ENCODE measurements at places on chromosomes 2 and 18.

GRCh38 chr2:197339016-197339415 is 28.4 kb upstream of the ANKRD44 start:
- no peak for DNase-seq

GRCh38 chr18:9643549-9643948 is 29.2 kb upstream of the PPP4R1 start:
- no peak for DNase-seq

- no peak for DNase-seq
These were observed 13.0 kb downstream of the XDH start for GRCh38 chr2:31401580-31401979.

DNA sequence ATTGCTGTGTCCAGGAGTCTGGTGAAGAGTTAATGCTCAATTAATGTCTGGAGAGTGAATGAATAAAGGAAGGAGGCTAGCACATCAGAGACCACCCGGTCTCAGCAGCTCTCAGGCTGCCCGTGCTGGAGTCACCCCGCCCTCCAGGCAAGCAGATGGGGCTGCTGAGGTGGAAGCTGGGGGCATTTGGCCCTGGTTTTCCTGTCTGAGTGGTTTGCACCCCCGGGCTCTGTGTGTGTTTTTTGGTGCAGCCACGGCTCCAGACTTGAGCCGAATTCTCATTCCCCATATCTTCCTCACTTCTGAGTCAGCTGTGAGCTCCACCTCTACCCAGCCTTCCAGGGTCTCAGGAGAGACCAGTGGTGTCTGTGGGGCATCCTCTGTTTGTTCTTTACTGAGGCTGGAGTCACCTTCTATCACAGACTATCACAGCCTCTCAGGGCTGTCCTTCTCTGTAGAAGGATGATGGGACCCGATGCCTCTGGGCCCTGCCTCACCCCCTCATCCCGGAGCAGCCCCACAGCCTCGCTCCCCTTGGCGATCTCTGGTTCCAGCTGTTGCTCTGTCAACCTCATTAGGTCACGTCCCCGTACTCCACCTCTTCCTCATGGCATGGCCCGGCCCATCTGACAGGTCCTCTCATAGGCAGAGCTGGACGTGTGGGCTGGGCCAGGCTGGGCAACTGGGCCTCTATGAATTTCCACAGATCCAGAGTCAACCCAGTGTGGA is 60.8 kb downstream of the HS1BP3 start:
- DNase-seq = no peak

DNA sequence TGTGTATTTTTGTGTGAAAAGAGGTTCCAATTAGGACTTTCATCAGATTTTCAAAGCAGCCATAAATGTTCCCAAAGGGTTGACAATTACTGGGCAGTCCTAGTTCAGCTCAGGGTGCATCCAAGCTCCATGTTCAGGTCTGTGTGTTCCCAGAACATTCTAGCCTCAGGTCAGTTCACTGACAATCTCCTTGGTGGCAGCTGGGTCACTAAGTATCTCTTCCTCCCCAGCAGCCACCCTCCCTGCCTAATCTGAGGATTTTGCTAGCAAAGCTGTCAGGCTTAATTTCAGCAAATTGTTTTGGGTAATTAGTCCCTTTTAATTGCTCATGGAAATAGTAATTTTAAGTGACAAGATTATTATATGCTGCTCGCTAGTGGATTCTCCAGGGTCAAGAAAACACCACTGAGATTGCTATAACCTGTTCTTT is 29.8 kb downstream of the UPP2 start:
- DNase-seq = no peak

- no peak for DNase-seq
These were observed 443.4 kb downstream of the NYAP2 start for GRCh38 chr2:225842939-225843338.

- DNase-seq = no peak
These were observed 104.2 kb downstream of the CCDC85A start for GRCh38 chr2:56287974-56288373.

DNA sequence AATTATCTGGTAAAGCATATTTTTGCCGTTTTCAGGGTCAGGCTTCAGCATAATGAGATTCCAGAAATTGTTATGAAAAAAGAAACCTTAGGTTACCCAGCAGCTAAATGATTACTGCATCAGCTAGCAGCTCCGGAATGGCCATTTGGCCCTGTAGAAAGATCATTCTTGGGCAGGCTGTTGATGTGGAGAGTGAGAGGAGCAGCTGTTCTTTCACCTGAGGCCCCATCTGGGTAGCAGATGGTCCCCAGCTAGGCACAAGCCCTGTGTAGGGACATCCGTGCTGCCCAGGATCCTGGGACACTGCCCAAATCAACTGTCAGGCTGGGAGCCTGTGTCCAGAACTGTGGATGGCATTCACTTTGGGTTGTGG is 61.8 kb downstream of the NEDD4L start:
- DNase-seq = no peak

DNA sequence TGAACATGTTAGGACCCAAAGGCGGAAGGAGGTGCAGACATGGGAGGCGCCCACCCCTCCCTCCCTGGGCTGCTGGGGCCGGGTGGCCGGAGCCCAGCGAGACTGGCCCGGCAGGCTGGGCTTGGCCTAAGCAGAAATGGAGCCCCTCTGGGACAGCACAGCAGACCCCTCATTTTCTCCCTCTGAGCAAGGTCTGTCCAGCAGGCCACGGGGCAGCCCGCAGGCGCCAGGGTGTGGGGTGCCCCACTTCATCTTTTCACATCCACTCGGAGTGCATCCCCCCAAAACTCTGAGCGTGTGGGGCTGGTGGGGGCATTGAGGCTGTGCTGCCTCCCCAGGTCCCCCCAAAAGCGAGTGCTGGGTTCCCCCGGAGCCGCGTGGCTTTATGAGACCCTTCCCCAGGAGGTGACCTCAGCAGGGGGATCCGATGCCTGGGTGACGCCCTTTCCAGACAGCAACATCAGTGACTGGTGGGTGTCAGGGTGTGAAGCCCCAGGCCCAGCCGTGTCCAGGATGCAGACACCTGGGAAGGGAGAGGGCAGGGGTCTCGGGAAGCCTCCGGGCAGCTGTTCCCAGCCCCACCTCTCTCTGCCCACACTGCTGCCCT is 36.7 kb upstream of the GPC1 start:
- no peak for DNase-seq

- DNase-seq = no peak
These were observed 107.0 kb upstream of the RAB6C start for GRCh38 chr2:129872446-129872845.

- no peak for DNase-seq
These were observed 245.5 kb upstream of the HNMT start for GRCh38 chr2:137718786-137719185.

DNA sequence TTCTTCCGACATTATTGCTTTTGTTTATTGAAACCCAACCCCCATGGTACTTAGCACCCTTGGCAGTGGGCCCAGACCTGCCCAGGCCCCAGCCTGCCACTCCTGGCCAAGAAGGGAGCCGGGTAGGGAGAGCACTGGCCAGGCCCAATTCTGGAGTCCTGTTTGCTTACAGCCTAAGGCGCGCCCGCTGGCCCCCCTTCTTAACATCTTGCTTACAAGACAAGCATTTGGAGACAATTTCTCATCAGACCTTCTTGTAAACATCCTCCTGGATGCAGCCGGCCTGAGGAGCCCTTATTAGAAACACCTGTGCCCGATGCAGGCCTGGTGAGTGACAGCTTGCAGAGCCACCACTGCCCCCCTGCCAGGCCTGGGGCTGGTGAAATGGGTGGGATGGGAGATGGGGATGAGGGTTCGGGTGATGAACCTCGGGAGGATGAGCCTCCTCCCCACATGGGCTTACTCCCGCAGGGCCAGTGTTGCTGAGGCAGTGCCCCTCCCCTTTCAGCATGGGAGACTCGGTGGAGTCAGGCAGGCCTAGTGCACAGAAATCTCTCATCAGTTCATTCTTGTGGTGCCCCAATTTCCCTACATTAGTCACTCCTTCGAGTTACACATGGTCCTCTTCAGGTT is 217.5 kb downstream of the CYP26B1 start:
- DNase-seq = no peak

DNA sequence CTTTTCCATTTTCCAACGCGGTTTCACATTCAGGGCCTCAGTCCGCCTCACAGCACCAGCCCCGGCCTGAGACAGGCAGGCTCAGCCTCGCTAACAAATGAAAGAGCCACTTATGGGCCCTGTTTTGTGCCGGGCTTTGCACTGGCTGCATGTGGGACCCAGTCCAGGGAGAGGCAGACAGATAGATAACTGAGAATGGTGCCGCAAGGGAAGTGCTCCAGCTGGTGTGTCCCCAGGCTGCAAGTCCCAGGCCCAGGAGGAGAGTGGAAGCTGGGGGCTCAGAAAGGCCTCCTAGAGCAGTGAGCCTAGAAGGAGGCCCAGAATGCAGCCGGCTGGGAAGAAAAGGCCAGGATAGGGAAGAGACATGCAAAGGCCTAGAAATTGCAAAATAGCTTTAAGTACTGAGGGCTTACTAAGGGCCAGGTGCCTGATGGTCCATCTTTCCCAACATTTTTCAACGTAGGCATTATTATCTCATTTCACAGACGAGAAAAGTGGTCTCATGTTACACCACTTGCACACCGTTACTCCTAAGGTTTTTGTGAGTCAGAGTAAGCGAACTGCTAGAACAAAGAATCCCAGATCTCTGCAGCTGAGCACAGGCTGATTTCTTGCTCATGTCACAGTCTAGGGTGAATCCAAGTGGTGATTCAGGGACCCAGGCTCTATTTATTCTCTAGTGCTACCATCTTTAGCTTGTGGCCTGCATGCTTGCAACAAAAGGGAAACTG is 26.0 kb downstream of the ADRA2B start:
- peak; percentile 18 for DNase-seq

DNA sequence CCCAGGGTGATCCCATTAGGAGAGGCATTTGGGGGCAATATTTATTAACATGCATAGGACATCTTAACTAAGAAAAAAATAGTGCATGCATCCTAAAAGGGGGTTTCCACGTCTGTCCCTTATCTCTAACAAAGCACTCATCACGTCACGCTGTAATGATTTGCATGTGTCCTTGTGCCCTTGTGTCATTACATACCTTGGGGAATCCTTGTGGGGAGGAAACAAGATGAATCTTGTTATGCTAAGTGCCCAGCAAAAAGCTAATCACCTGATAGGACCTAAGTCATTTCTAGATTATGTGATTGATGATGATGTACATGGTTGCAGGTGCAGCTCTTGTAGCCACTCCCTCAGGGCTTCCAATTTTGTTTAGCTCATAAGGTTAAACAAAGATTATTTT is 250.9 kb downstream of the FBXO15 start:
- no peak for DNase-seq

DNA sequence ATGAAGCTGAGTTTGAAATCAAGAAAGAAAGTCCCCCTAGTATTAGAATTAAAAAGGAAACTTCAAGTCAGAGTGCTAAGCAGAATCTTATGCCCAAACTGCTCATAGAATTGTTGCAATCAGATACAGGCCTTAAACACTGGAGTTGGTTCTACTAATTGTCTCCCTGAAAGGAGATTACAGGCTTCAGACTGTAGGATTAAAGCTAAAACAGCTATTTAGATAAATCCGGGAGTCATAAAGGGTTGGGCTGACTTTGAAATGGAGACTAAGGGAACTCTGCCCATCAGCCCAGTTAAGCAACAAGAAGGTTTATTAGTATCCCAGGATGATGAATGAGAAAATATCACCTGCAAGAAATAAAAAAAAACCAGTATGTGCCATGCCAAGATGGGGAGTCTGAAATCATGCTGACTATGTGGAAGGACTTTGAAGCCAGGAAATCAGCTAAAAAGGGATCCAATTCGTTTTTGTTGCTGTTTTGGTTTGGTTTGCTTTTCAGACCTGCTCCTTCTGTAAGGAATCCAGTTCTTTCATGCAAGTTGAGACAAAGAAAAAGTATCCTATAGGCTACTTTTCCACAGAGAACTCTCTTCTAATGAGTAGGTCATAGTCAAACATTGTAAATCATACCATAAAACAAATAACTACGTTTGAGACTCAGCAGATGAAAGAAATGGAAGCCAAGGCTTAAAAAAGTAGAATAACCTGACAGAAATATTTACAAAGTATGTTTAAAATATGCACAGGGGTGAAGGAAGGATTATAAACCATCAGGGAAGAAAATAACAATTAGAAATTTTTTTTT is 37.6 kb upstream of the MSTN start:
- DNase-seq = no peak

DNA sequence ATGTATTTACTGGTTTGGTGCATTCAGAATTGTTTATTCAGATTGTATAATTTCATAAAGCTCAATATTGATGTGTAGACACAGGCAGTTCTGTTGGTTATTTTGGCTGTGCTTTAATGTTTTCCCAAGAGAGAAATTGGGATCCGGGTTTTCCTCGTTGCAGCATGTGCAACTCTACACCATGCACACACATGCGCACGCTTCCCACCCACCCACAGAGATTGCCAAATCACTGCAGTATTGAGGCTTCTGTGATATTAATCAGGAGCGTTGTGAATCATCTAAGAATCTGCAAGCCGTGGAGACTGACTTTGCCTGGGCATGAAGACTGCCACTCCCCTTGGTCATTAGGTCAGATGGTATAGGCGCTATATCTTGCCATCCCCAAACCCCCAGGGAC is 571.5 kb downstream of the SLC4A3 start:
- DNase-seq = no peak

GRCh38 chr2:2704428-2705090 is 373.5 kb upstream of the MYT1L start:
- no peak for DNase-seq

- no peak for DNase-seq
These were observed 78.1 kb downstream of the MTCL1 start for GRCh38 chr18:8783335-8783993.

GRCh38 chr2:237497838-237498186 is 10.8 kb downstream of the MLPH start:
- no peak for DNase-seq

- no peak for DNase-seq
These were observed 32.2 kb downstream of the IKZF2 start for GRCh38 chr2:213119061-213119809.

DNA sequence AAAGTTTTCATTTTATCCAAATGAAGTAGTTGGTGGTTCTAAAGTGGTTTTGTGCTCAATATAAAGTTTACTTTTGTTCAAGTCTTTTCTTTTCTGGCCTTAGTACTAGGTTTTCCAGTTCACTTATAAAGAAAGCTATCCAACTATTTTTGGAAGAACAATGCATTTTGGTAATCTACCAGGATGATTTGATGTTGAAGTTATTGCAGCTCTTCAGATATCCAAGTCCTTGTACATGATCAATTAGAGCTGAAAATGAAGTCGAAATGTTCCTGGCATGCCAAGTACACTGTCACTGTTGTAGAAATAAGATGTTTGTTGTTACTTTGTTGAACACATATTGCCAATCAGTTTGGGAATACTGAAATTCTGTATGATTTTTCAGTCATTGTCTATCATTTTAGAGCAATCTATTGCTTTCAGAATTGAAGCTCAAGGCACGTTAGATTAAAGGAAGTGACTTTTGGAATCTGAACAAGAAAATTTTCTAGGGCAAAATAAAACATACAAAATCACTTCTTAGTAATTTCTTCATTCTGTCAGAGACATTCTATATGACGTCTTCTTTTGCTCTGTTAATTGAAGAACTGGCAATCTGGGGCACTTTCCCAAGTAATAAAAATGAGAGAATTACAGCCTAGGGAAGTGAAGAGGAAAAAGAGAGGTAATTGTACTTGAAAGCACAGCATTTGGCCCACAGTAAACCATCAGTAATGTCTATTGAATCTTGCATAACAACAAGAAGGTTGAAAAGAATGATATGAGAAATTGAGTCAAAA is 232.3 kb downstream of the MREG start:
- DNase-seq = no peak
